ENCODE measurements at places on chromosomes 4 and X. TPM values are rescaled to one million over a fixed set of nuclear protein-coding genes. Genes with fewer than 3 reads are reported as not detected.

DNA sequence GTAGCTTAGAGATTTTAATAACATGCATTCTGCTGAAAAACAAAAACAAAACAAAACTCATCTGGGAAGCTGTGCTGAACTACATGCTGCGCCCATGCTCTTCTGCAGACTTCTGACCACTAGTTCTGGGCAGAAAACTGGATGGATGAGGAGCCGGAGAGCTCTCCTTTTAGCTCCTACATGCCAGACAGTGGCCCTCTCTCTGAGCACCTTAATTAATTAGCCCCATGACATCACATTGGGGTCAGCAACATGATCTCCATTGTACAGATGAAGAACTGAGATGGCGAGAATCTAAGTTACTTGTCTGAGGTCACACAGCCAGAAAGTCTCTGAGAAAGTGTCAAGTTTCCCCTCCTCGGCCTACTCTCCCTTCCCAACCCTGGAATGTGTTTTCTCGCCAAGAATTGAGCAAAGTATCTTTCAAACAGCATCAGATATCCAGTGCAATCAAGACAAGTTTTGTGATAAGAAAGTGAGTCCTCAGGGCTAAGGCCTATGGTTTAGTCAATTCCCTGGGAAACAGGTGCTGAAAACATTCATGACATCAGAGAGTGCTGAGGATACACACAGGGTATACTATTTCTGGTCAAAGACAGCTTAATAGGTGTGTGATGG is 21.6 kb downstream of the SCD5 start:
- peak overlapping the region; percentile 31 for H3K27ac ChIP-seq
- no peak overlapping the region for H3K4me3 ChIP-seq
- H3K36me3 ChIP-seq: no peaks in the 10 kb centered on the region
- H3K27me3 ChIP-seq: no peaks in the 10 kb centered on the region
- DNase-seq: no peak

- peaks cover 6% of the 10 kb centered on the region for H3K4me1 ChIP-seq
- H3K4me3 ChIP-seq: no peak overlapping the region
- peaks cover 38% of the 10 kb centered on the region for H3K27me3 ChIP-seq
Measured at GRCh38 chrX:34656467-34656841, 631 bp downstream of the TMEM47 start.

DNA sequence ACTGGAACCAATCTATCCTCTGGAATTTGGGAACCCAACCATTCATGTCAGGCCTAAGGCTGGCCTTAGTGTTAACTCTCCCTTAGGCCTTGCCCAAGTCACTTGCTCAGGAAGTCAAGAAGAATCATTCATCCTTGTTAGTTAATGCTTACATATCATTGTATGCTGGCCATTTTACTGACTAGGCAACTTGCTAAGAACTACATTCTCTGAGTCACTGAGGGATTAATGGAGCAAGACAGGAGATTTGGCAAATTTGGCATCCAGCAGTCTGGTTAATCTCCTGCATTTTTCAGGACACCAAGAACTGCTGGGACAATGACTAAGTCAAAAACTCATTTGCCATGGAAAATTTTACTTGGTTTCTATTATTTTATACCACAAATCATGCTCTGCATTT is 115.8 kb upstream of the DDIT4L start:
- H3K27me3 ChIP-seq: no peaks in the 10 kb centered on the region
- no peak for DNase-seq
- no peak overlapping the region for H3K4me3 ChIP-seq
- H3K4me1 ChIP-seq: no peaks in the 10 kb centered on the region
- no peaks in the 10 kb centered on the region for H3K36me3 ChIP-seq

DNA sequence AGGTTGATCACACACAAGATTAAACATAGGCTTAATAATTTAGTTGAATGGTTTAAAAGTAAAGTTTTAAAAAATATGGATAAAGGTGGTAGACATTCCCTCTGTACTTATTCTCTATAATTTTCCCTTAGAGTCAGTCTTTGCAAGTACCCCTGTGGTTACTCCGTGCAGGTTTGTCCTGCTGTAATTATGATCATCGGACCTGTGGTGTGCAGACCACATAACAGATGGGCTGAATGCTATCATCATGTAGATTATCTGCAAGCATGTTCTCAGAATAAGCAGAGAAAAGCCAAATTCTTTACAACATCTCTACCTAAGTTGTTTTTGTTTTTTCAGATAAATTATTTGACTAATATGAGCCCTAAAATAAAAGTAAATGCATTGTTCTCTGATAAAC is 146.8 kb downstream of the FSTL5 start:
- H3K27me3 ChIP-seq: no peaks in the 10 kb centered on the region
- no peak overlapping the region for H3K27ac ChIP-seq
- no peaks in the 10 kb centered on the region for H3K4me1 ChIP-seq

- H3K27ac ChIP-seq: no peak overlapping the region
- H3K36me3 ChIP-seq: no peaks in the 10 kb centered on the region
- no peak overlapping the region for H3K4me3 ChIP-seq
- no peaks in the 10 kb centered on the region for H3K27me3 ChIP-seq
- DNase-seq: no peak
Measured at GRCh38 chr4:22869235-22869634, 176.5 kb downstream of the GBA3 start.

DNA sequence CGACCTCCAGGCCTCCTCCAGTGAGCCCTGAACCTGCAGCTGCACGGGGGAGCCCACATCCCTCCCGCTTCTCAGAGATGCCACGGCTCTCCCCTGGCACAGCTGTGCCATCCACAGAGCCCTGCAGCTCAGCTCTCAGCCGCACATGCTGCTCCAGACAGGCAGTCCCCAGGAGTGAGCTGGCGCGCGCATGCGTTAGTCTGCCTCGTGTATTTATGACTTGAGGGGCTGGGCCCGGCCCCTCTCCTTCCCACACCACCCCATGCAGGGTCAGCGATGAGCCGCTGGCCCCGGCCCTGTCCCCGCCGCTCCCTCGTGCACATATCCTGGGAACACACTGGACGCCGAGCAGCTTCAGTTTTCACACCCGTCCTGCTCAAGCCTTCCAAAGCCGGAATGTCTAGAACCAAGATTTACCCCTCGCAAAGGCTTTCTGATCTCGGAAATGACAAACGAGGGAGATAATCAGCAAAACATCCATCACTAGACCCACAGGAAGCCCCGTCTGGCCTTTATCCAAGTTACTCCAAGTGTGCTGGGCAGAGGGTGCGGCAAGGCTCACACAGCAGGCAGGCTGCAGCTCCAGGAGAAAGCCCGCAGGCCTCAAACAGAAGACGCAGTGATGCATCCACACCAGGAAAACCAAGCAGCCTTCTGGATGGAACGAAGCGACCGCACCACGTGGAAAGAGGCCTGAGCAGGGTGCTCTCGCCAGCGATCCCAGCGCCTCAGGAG is 24.3 kb downstream of the GAK start:
- no peaks in the 10 kb centered on the region for H3K36me3 ChIP-seq
- DNase-seq: no peak
- H3K4me1 ChIP-seq: no peaks in the 10 kb centered on the region
- no peaks in the 10 kb centered on the region for H3K27me3 ChIP-seq
- H3K27ac ChIP-seq: no peak overlapping the region

GRCh38 chr4:185738038-185738552 is 73.9 kb downstream of the SORBS2 start:
- DNase-seq: no peak
- H3K27ac ChIP-seq: peak overlapping the region; percentile 12
- H3K27me3 ChIP-seq: no peaks in the 10 kb centered on the region
- peaks cover 2% of the 10 kb centered on the region for H3K4me1 ChIP-seq
- H3K4me3 ChIP-seq: no peak overlapping the region

GRCh38 chr4:60605646-60606354 is 594.3 kb upstream of the ADGRL3 start:
- no peak for DNase-seq
- no peak overlapping the region for H3K27ac ChIP-seq
- no peaks in the 10 kb centered on the region for H3K4me1 ChIP-seq
- H3K36me3 ChIP-seq: no peaks in the 10 kb centered on the region
- no peak overlapping the region for H3K4me3 ChIP-seq
- H3K27me3 ChIP-seq: no peaks in the 10 kb centered on the region

GRCh38 chr4:129379429-129379828 is 283.5 kb downstream of the C4orf33 start:
- no peak overlapping the region for H3K27ac ChIP-seq
- no peak for DNase-seq
- H3K27me3 ChIP-seq: no peaks in the 10 kb centered on the region
- H3K4me3 ChIP-seq: no peak overlapping the region
- H3K4me1 ChIP-seq: no peaks in the 10 kb centered on the region

- H3K36me3 ChIP-seq: no peaks in the 10 kb centered on the region
- H3K4me3 ChIP-seq: no peak overlapping the region
- no peaks in the 10 kb centered on the region for H3K4me1 ChIP-seq
- H3K27ac ChIP-seq: no peak overlapping the region
- no peak for DNase-seq
Measured at GRCh38 chr4:148015058-148015457, 283.2 kb downstream of the ARHGAP10 start.

GRCh38 chrX:40177117-40177430 is 79.3 kb upstream of the BCOR start:
- no peak overlapping the region for H3K4me3 ChIP-seq
- H3K27ac ChIP-seq: no peak overlapping the region
- peak; percentile 65 for DNase-seq
- H3K27me3 ChIP-seq: peaks cover 5% of the 10 kb centered on the region

DNA sequence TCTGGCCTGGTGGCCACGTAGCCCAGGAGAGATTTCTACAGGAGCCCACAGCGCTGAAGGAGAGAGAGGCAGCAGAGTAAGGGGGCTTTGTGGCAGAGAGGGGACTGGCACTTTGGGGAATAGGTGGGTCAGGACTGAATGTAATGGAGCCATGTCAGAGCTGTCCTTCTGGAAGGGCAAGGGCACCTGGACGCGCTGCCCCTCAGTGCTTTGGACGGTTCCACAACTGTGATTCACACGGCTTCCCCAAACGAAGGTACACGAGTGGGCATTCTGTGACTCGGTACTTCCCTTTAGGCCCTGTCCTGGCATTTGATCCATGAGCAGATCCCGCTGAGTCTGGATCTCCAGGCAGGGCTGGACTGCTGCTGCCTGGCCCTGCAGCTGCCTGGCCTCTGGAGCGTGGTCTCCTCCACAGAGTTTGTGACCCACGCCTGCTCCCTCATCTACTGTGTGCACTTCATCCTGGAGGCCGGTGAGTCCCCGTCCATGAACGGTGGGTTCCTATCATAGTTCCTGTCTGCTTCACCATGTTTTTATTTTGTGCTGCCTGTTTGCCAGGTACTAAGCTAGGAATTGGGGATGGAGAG is 35.2 kb upstream of the MSANTD1 start:
- DNase-seq: no peak
- H3K4me1 ChIP-seq: no peaks in the 10 kb centered on the region
- no peak overlapping the region for H3K27ac ChIP-seq

DNA sequence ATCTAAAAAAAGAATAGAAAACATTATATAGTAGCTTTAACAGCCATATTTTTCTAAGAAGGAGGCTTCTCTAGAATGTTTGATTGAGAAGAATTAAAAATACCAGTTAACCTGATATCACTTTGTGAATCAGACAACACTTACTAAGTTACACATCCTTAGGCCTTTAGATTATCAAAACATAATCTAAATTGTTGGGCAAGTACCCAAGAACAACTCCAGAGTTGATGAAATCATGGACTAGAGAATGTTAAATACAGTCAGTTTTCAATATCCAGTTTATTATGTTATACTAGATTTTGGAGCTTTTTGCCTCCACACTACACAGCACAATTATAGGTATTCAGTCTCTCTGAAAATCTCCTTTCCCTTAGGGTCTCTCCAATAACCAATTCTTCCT is 39.6 kb downstream of the ARL13A start:
- no peaks in the 10 kb centered on the region for H3K27me3 ChIP-seq
- no peaks in the 10 kb centered on the region for H3K4me1 ChIP-seq
- H3K36me3 ChIP-seq: peaks cover 6% of the 10 kb centered on the region
- H3K4me3 ChIP-seq: no peak overlapping the region
- no peak for DNase-seq

DNA sequence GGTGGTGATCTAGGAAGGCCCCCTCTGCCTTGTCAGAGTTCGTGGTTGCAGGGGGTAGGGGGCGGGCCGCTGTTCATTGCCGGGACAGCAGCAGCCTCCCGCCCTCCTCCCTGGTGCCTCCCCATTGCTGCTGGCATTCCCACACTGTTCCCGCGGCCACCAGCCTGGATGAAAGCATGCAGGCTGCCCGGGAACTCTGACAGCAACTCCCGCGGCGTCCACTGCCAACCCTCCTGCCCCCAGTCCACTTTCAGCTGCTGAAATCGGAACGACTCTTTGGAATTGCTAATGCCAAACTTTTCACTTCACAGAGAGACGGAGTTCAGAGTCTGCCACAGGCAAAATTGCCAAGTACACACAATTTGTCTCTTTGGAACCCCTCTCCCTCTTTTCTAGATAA is 121.9 kb downstream of the BEND2 start:
- no peaks in the 10 kb centered on the region for H3K36me3 ChIP-seq
- H3K27me3 ChIP-seq: peaks cover 12% of the 10 kb centered on the region
- H3K4me1 ChIP-seq: no peaks in the 10 kb centered on the region
- no peak overlapping the region for H3K4me3 ChIP-seq

DNA sequence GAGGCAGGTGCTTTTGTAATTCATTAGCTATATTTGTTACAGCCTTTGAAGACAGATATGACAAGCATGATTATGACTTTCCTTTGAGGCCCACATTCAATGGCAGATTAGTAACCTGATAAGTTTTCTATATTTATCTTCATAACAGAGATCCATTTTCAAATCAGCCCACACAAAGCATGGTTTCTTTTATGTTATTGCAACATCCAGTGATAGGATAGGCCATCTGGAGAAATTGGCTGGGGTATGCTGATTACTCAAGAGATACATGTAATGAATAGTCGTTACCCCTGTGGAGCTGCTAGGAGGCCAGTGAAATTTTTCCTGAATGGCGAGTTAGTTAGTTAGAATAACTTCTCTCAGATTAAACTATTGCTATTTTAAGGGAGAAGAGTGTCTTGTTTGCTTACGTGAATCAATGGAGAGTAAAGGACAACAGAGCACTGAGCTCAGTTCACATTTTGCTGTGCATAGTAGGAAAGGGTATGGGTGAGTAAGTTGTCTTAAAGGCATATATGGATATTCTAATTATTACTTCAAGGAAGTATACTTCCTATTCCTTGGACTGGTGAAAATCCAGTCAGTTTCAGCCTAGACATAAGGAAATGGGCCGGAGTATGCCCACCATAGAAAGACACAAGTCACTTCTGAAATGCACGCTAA is 79.2 kb upstream of the DKK2 start:
- peak; percentile 22 for DNase-seq
- H3K27ac ChIP-seq: no peak overlapping the region
- no peaks in the 10 kb centered on the region for H3K4me1 ChIP-seq
- no peaks in the 10 kb centered on the region for H3K36me3 ChIP-seq
- H3K27me3 ChIP-seq: no peaks in the 10 kb centered on the region

- no peak overlapping the region for H3K4me3 ChIP-seq
- H3K4me1 ChIP-seq: no peaks in the 10 kb centered on the region
- H3K36me3 ChIP-seq: no peaks in the 10 kb centered on the region
- no peak overlapping the region for H3K27ac ChIP-seq
- H3K27me3 ChIP-seq: no peaks in the 10 kb centered on the region
- DNase-seq: no peak
Measured at GRCh38 chr4:129014566-129015509, 78.5 kb downstream of the SCLT1 start.

The TRIML2 gene
- not detected for polyA plus RNA-seq

The CETN2 gene
- polyA plus RNA-seq: 41.1 TPM

The ADRA2C gene
- 0.36 TPM for polyA plus RNA-seq

The MSANTD1 gene
- 0.18 TPM for polyA plus RNA-seq

The SLC10A7 gene
- 3.3 TPM for polyA plus RNA-seq

The HTR2C gene
- 0.02 TPM for polyA plus RNA-seq

All from SK-N-SH (cell line).